ENCODE measurements at places on chromosomes 6 and 20.

DNA sequence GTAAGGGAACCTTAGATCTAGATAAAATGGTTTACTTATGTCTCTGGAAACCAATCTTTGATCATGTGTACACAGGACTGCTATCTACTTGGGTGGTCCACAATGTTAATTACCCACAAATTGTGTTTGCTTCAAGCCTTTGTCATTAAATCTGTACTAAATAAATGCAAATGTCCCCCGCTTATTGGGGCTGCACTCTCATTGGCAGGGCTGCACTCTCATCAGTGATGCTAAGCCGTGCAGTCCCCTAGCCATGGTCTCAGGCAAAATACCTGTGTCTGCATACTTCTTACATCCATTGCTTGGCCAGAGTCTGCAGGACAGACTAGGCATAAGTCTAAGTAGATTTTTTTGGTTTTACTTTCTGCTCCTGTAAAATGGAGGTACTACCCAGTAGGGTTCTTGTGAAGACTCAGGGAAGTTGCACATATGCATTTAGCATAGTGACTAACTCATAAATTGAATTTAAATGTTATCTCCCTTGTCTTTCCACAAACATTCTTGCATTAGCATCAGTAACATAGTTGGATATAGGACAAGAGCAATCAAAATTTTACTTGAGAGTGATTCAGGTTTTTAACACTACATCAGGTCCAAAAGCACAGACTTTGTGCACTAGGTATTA lies 117.4 kb downstream of the ASCC3 start:
- DNase-seq = no peak

- DNase-seq = peak; percentile 69
These were observed 7.6 kb upstream of the RNF114 start for GRCh38 chr20:49928411-49929141.

- DNase-seq = no peak
These were observed 101.5 kb downstream of the RNF144B start for GRCh38 chr6:18488526-18489270.

DNA sequence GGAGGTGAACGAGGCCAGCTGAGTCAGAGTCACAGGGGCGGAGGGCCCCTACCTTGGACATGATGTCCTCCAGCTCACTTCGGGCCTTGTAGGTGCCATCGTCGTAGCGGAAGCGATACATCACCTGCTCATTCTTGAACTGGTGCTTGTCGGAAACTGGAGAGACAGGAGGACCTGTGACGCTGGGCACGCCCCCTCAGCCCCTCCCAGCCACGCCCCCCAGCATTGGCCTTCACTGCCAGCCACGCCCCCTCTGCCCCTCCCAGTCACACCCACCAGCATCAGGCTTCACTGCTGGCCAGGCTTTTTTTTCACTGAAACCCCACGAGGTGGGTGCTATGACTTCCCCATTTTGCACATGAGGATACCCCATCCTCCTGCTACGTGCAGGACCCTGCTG lies 148.2 kb downstream of the PREX1 start:
- DNase-seq = no peak

DNA sequence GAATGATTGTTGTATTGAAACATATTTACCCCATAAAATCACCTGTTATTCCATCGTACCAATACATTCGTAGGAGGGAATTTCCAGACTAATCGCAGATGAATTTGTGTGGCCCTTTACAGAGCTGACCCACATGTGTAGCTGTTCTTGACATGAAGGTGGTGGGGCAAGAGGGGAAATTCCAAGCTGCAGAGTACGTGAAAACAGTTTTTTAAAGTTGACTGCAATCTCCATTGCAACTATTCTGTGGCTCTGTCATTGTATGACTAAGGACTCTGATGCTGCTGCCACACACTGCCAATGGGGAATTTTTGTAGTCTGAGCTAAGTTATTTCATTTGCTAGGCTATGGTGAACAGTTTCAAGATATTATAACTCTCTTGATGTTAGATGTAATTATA lies 46.4 kb upstream of the ADTRP start:
- DNase-seq = no peak

DNA sequence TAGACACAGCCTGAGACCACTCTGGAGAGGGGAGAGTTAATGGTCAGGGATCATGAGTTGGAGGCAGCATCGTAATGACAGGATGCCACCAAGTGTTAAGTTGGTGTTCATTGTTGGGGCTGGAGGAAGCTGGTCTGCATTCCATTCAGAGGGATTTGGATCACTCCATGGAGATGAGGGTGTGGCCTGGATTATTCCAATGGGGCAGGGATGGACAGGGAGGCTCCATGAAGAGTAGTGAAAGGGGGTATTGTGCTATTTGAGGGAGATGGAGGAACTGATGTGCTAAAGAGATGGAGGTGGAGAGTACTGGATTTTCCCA lies 1.1 kb downstream of the SAPCD1 start:
- no peak for DNase-seq

GRCh38 chr6:33770124-33770832 lies 18.7 kb downstream of the LEMD2 start:
- no peak for DNase-seq

DNA sequence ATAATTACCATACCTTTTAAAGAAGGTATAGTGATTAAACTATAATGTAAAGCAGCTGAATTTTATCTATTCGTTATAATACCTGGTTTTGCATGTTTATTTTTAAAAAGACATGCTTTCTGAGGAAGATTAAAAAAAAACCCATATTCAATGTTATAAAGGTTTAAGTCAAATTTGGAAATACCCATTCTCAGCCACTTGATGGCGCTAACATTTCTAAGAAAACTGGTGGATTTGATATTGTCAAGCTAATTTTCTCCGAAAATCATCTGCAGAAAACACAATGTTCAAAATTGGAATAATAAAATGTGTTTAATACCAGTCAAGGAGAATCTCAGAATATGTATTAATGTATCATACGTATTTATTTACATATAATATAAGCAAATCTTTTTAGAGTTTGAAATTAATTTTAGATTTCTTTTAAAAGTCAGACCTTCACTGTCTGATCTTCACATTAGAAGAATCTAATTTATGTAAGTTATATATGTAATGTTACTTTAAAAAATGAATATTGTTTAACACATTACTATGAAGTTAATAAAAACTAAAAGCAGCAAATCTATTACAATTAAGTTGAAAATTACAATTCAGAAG lies 35.0 kb downstream of the SHPRH start:
- no peak for DNase-seq

DNA sequence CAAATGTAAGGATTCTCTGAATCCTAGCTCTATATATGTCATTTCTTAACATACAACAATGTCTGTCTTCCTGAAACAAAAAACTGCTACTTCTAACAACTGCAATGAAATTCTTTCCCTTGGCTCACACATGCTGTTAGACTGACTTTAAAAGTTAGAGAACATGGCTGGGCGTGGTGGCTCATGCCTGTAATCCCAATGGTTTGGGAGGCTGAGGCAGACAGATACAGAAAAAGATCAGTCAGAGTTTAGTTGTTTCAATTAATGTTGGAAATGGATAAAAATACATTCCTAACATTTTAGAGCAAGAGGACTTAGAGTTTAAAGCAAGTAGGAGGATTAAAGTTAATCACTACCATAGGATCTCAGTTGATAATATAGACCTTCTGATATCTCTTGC lies 28.7 kb upstream of the KIAA1586 start:
- DNase-seq = no peak

- no peak for DNase-seq
These were observed 349.0 kb downstream of the RNGTT start for GRCh38 chr6:88614316-88614877.

- DNase-seq = no peak
These were observed 3.6 kb upstream of the SF3B5 start for GRCh38 chr6:144098993-144099392.

DNA sequence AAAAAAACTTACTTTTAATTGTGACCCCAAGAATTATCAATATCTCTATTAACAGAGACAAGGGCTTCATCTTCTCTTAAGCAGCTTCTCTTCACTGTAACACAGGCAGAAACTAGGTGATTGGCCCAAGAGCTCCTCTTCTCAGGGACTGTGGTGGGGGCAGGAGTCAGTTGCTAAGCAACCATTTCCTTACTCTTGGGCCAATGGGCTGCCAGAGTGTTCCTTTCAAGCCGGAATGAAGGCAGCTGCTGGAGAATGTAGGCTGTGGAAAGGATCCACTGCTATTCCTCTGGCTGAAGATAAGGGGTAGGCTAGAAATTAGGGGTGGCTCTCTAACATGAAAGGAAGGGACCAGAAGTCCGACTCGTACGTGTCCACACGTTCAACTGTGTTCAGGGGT lies at the start of gene SEL1L2:
Gene SEL1L2 (minus strand): TSS at position 150 of the 400 bp plus-strand sequence. CDS start 80 bp downstream, at position 70.
- DNase-seq = no peak

- DNase-seq = no peak
These were observed 257.9 kb downstream of the ALDH8A1 start for GRCh38 chr6:134692008-134692407.

GRCh38 chr6:89098461-89098860 lies 17.9 kb downstream of the PNRC1 start:
- DNase-seq = no peak

- DNase-seq = no peak
These were observed 10.8 kb downstream of the GSTA4 start for GRCh38 chr6:52984247-52984646.

DNA sequence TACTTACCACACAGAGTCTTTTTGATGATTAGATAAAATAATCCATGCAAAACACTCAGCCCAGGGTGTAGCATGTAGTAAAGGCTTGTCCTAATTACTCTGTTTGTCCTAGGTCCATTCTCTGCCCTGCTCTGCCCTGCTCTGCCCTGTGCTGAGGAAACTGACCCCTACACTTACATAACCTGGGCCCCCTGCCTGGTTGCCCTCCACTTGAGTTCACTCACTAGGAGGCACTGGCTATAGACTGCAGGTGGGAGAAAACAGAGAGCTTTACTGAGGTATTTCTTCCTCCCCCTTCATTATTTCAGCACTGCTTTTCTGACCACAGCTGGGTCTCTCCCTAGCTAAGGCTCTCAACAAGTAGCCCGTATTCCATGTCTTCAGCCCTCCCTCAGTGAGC lies 70.9 kb upstream of the TBX18 start:
- DNase-seq = no peak

DNA sequence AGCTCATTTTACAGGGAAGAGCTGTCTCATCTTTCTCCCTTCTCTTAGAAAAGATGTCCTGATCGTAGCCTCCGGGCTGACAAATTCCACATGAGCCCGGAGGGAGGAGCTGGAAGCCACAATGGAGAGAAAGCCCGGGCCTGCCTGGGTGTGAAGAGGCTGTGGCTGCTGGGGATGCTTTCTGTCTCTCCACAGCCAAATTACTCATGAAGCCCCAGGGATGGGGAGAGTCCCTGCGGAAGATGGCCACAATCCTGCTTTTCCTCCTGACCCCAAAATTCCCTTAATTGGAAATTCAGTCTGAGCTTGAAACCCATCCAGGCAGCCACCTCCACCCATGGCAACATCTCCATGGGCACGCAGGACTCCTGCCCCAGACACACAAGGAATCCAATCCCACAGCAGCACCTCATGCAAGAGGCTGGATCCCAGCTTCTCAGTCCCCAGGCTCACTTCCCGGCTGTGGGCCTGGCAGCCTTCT lies 32.4 kb downstream of the JPH2 start:
- DNase-seq = no peak

GRCh38 chr6:21887231-21888185 lies 294.0 kb downstream of the SOX4 start:
- DNase-seq = no peak

DNA sequence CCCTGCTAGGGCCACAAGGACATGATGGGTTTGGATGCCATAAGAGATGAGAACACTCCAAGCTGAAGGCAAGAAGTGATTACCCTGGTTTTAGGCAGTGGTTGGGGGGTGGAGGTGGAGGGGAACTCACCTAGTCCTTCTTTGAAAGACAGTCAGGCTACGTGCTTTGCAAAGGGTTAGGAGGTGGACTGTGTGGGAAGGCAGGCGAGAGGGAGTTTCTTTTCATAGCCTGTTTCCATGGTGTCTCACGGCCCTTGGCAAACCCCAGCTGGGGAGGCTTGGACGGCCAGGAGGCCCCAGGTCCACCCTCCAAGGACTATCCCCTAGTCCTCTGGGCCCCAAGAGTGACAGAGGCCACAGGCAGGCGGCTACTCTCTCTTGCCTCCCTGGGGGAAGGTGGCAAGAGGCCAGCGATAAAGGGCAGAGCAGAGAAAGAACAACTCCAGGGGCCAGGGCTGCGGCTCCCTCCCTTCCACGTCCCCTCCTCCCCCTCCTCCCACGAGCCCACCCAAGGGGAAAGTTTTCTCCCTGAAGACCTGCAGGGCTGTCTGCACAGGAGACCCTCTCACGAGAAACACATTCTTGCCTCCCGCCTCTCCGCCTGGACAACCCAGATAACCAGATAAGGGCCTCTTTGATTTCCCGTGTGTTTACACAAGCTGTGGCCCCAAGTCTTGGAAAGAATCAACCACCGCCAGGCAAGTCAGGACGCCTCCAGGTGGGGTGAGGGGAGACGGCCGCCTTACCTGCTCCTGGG lies 74.4 kb downstream of the NOL4L start:
- DNase-seq = peak; percentile 38

GRCh38 chr6:156794546-156795354 lies 17.6 kb downstream of the ARID1B start:
- DNase-seq = no peak

DNA sequence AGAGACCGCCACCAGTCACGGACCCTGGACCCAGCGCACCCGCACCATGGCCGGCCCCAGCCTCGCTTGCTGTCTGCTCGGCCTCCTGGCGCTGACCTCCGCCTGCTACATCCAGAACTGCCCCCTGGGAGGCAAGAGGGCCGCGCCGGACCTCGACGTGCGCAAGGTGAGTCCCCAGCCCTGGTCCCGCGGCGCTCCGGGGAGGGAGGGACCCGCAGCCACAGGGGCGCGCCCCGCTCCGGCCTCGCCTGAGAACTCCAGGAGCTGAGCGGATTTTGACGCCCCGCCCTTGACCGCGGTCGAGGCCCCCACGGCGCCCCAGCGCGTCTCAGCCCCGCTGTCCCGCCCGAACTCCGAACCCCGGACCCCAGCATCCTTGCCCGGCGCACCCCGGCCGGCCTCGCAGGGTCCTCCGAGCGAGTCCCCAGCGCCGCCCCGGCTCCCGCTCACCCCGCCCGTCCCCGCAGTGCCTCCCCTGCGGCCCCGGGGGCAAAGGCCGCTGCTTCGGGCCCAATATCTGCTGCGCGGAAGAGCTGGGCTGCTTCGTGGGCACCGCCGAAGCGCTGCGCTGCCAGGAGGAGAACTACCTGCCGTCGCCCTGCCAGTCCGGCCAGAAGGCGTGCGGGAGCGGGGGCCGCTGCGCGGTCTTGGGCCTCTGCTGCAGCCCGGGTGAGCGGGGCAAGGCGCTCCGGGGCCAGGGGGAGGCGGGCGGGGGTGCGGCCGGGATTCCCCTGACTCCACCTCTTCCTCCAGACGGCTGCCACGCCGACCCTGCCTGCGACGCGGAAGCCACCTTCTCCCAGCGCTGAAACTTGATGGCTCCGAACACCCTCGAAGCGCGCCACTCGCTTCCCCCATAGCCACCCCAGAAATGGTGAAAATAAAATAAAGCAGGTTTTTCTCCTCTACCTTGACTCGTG lies at the start of gene OXT:
Gene OXT (plus strand): TSS at position 11 of the 920 bp plus-strand sequence. CDS start 36 bp downstream, at position 47.
- DNase-seq = no peak
